Cardiac muscle cell (in vitro differentiated cells and primary cell): ENCODE measurements at places on chromosomes 1 and 21.

GRCh38 chr1:34165422-34165921 is 442 bp upstream of the CSMD2 start:
- no peak for DNase-seq

- DNase-seq, result peak; percentile 74
These were observed 37.5 kb upstream of the QSOX1 start for GRCh38 chr1:180116964-180117763.

DNA sequence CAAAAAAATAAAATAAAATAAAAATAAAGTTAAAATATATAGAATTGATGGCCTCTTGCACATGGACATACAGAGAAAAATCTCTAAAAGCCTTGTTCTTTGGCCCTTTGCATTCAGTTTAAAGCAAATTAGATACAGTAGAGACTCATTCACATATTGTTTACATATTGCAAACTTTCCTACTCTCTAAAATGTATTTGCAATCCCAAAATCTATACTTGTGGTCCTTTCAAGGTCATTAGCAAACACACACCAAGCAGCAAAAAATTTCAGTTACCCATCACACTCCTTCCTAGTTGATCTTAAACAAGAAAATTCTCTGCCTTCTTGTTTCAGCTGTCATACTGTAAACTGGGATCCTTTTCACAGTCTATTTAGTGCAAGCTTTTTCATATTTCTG is 61.0 kb upstream of the SLC44A3 start:
- DNase-seq, result no peak

- DNase-seq, result no peak
These were observed 37.2 kb upstream of the CITED4 start for GRCh38 chr1:40899230-40899870.

- DNase-seq, result no peak
These were observed 16.5 kb downstream of the RYR2 start for GRCh38 chr1:237058470-237058869.

DNA sequence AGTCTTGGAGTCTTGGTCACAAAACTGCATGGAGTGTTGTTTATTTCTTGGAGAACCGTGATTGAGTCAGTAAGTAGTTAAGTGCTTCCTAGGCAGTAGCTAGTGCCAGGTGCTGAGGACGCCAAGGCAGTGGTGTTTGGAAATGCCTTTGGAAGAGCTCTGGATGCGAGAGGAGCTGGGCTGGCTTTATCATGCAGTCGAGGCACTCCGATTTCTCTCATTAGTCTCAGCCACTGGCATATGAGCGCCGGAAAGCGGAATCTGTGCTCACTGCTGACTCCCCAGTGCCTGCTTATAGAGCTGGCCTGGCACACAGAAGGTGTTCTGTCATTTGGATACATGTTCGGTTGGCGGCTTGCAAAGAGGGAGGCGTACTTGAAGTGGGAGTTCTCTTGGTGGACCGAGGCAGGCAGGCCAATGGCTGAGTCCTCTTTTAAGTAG is 3.6 kb downstream of the TENT5C start:
- DNase-seq, result no peak

DNA sequence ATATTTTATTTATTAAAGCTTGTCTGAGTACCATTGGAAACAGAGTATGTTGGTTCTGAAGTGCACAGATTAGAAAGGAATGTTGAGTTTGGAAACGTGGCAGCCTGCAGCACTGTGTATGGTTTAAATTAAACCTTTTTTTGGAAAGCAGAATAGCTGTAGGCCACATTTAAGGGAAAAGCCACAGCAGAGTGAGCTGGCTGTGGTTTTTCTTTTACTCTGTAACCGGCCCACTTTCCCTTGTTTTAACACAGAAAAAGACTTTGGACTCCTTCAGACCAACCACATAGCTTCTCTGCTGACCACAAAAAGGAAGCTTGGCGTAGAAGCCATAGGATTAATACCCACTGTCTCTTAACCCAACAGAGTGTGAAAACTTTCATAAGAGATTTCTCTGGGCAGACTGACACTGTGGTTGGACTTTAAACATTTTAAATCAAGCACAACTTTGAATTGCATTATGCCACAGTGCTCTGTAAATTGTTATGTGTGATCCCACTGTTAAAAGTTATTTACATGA is 75.2 kb downstream of the NFIA start:
- DNase-seq, result peak; percentile 52

- no peak for DNase-seq
These were observed 14.1 kb upstream of the WNT9A start for GRCh38 chr1:227961651-227962466.

DNA sequence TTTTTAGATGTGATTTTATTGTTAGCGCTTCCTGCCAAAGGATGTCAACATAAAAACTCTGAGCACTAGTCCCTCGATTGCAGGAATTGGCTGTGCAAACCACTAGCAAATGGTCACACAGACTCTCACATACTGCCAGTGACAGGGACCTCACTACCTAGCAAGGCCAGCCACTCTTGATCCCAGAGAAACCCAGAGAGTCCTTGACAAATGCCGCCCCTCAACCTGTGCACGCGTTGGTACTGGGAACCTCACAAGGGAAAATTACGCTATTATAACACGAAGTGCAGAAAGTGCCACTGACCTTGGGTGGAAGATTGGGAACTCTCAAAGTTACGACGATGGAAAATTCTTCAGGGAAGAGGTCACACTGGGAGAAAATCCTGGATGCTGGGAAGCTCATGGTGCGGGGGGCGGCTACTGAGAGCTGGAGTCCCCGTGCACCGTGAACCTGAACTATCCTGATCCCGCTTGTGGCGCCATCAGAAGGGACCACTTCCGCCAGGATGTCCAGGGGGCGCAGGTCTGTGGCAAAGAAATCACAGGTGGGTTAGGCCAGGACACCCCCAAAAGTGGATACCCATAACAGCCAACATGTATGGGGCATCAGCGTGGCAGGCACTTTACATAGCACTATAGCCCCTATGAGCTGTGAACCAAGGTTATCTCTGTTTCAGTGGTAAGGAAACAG is 5.9 kb upstream of the KRTAP10-4 start:
- DNase-seq, result no peak

GRCh38 chr1:10866321-10867093 is 70.1 kb upstream of the CASZ1 start:
- no peak for DNase-seq

- no peak for DNase-seq
These were observed 289.0 kb upstream of the VAMP3 start for GRCh38 chr1:7482077-7482476.

- no peak for DNase-seq
These were observed 16.0 kb upstream of the TDRD10 start for GRCh38 chr1:154485910-154486496.

GRCh38 chr1:154867064-154867825 is 2.8 kb downstream of the KCNN3 start:
- peak; percentile 74 for DNase-seq

GRCh38 chr21:45800339-45801080 is 157.0 kb downstream of the PCBP3 start:
- no peak for DNase-seq

DNA sequence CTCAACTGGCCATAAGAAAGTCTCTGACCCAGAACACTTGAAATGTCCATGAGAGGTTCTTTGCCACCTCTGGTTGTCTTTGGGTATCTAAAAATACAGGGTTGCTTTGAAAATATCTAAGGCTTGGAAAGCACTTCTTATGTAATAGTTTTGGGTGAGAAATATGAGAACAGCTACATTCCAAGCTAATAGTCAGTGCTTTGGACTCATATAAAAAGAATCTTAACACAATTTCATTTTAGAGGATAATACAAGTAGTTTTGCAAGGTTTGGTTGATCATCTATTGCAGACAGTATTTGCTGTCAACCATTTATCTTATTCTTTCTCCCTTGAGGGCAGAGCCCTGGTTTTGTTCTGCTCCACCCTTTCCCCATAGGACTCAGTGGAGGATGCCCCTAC is 207.5 kb downstream of the KCNK2 start:
- no peak for DNase-seq

GRCh38 chr1:8032366-8032910 is 6.3 kb upstream of the ERRFI1 start:
- DNase-seq, result no peak

DNA sequence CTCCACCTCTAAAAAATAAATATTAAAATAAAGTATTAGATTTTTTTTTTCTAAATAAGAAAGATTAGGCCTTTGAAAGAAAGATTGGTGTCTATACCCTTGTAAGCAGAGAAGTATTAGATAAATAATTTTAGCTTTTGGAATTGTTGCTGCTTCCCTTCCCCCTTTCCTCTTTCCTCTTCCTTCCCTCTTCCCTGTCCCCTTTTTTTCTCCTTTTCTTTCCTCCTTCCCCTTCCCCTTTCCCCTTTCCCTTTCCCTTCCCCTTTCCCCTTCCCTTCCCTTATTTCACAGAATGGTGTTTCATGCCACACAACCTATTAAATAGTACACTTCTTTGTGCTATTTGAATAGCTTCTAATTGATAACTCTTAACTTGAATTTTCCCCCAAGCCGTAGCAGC is 69.8 kb upstream of the QSOX1 start:
- no peak for DNase-seq

DNA sequence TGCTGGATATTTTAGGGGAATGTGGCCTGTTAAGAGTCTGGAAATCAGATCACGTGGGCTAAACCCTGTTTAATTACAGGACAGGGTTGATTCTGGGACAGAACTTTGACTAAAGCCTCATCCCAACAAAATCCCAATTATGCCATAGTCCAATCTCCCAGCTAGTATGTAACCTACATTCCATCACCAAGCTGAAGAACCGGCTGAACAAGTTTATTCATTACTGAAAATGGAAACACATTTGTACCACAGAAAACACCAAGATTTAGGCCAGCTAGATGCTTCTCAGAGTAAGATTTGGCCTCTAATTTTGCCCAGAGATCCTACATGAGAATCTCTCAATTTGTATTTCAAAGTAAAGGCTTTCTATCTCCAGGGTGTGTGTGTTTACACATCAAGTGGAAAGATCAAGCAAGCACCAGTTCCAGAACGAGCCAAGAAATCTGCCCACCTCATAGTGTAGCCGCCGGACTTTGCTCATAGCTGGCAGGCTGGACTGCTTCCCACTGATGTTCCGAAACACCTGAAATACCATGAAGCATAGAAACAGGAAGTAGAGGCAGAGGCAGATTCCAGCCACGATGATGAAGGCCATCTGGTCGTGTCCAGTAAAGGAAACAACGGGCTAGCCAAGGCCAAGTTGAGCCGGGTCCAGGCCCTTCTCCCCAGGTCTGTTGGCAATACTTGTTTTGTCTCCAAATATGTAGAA is 86.8 kb downstream of the WLS start:
- no peak for DNase-seq

DNA sequence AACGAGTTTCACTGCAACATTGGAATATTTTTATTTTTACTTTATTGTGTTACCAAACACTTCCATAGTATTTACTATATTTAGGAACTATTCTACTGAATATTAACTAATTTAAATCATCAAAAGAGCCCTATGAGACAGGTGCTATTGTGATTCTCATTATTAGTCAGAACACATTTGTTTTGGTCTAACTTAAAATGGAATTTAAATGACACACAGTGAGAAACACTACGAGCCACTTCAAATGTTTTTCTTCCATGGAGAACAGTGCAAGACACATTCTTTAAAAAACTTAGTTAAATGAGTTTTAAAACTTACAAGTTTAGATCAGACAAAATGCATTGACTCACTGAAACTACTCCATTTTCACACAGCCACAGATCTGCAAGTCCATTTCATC is 6.6 kb upstream of the TRAF3IP3 start:
- no peak for DNase-seq

DNA sequence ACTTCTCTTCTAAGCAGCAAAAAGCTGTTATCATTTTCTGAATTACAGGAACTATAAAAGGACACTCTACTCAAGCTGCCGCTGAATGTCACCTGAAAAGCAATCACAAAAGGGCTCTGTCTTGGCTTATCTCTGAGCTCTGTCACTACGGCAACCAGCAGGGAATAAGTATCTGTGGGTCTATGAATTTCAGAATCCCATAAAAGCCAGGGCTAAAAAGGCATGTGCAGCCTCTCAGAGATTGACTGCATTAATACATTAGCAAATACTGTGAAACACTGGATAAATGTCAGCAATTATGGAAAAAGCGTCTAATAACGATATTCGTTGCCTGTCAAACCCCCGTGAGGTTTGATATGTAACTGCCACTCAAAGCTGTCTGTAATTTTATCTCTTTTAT is 210.2 kb upstream of the DMRTA2 start:
- peak; percentile 24 for DNase-seq

GRCh38 chr1:46041551-46041950 is 90.9 kb downstream of the PIK3R3 start:
- no peak for DNase-seq

DNA sequence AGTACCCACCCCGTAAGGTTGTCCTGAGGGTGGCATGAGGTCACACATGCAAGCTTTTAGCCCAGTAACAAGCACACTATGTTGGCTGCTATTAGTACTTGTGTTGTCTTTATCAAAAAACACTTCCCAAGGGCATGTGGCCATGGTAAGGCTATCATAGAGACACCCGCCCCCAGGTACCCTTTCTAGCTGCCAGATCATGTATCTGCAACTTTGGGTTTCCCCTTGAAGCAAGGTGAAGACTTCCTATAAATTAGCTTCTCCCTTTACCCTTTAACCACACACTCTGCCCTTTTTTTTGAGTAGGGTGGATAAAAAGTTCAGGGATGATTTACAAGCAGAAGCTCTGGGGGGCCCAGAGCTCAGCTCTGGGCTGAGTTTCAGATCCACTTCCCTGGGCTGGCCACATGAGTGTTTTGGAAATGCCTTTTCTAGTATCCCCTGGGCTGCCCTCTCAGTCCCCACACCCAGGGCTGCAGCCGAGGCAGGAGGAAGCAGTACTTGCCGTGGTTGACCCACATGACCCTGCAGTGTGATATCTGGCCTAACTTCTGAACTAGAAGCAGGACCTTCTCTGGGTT is 2.0 kb downstream of the ZDHHC18 start:
- no peak for DNase-seq

DNA sequence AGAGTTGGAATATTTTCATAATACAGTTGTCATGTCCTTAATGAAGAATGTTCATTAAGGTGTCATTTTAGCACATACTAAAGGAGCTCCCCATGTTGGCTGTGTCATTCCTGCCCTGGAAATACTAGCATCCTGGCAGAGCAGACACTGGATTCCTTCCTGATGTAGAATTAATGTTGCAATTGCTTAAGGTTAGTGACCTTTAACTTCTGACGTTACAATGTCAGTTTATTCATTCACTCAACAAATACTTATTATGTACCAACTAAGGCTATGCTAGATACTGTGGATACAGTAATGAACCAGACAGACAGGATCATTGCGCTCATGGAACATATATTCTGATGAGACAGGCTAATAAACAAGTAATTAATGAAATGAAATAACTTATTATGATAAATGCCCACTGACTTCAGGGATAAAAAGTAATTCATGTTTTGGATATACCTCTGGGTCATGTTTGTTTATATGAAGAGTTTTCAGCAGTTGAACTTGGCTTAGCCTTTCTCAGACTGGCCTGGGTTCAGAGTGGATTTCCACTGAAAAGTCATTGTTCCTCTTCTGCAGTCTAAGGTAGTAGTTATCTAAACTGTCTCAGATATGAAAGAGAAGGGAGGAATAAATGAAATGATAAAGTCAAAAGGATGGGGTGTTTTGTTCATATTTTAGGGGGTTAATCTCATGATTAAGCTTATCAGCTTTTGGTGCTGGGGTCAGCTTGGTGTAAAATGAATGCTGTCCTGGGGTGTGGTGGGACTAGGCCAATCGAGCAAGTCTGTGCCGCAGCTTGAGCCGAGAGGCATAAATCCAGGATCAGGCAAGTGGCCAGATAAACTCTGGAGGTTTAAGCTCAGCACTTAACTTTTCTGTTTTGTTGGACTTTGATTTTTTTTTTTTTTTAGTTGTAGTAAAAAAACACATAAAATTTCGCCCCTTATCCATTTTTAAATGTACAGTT is 43.3 kb upstream of the KCNQ4 start:
- DNase-seq, result no peak
